ENCODE measurements at places on chromosomes 12 and 14.

GRCh38 chr12:127282786-127283565 lies 984.0 kb upstream of the TMEM132C start:
- DNase-seq: no peak

GRCh38 chr14:90979515-90979914 lies 80.9 kb downstream of the RPS6KA5 start:
- no peak for DNase-seq

GRCh38 chr14:27270716-27271115 lies 672.9 kb upstream of the NOVA1 start:
- DNase-seq: no peak

GRCh38 chr12:40569626-40570179 lies 122.5 kb upstream of the CNTN1 start:
- DNase-seq: no peak

GRCh38 chr12:12533238-12533829 lies 29.3 kb downstream of the DUSP16 start:
- DNase-seq: peak; percentile 57

- DNase-seq: no peak
Measured at GRCh38 chr14:64628940-64629408, 75.2 kb upstream of the PLEKHG3 start.

- no peak for DNase-seq
Measured at GRCh38 chr14:76412501-76412900, 36.6 kb downstream of the ESRRB start.

- DNase-seq: no peak
Measured at GRCh38 chr12:56766535-56766934, 3.4 kb downstream of the HSD17B6 start.

DNA sequence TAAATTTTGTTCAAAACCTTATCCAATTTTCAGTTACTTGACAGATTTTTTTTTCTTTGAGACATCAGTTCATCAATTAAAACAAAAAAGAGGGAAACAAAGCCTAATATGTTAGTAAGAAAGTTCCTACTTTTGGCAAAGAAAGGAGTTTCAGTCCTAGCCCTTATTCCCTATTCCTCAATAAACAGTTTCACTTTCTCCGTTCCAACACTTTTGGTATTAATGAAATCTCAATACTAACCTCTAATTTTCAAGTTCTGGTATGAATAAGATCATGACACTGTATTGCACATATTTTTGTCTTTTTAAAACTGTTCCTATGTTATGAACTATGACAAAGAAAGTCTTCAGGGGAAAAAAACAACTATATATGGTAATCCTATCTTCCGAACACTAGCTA lies 48.4 kb downstream of the RPS6KA5 start:
- no peak for DNase-seq

DNA sequence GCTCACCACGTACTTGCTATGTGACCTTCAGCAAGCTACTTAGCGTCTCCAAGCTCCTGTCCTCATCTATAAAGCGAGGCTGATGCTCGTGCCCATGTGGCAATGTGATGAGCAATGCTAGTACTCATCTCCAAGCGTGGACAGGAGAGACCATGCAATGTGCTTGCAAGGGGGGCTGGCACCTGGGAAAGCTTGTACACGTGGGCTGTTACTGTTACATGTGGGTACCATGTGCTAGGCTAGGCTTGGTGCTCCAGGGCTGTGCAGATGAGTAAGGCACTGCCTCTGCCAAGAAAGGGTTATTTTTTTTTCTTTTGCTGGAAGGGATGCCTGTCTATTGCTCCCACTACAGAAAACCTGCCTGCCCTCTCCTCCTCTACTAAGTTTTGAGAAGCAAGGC lies 46.6 kb downstream of the TSPAN11 start:
- DNase-seq: no peak

DNA sequence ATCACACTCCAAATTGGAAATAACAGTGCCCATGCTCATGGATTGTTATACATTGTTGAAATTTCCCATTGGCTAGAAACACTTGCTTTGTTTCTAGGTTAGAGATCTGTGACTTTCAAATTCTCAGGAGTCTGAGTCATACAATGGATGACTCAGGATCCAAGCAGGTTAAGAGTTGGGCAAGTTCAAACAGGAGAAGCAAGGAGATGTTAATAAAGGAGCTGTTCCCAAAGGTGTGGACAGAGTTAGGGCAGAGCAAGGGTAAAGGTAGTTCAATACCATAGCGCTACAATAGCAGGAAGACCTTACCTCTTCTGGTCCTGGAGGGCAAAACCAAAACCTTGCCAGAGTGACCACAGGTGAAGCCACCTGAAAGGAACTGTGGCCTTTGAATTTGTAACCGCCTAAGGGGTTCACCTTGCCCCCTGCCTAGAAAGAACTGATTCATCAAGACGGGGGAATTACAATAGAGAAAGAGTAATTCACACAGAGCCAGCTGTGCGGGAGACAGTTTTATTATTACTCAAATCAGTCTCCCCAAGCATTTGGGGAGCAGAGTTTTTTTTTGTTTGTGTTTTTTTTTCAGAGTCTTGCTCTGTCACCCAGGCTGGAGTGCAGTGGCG lies 4.2 kb upstream of the AMN1 start:
- DNase-seq: peak; percentile 91

DNA sequence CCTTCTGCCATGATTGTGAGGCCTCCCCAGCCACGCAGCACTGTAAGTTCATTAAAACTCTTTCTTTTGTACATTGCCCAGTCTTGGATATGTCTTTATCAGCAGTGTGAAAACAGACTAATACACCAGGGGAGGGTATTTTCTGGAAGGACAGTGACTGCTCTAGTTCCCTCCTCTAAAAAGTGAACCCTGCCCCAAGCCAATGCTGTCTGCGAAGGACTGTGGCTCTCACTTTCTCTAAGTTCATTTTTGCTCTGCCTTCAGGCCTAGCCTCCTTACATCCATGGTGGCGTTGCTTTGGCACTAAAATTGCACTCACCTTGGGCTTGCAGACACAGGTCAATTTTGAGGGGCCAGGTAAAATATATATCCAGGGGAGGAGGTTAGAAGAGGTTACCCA lies 323.0 kb downstream of the VRK1 start:
- no peak for DNase-seq

DNA sequence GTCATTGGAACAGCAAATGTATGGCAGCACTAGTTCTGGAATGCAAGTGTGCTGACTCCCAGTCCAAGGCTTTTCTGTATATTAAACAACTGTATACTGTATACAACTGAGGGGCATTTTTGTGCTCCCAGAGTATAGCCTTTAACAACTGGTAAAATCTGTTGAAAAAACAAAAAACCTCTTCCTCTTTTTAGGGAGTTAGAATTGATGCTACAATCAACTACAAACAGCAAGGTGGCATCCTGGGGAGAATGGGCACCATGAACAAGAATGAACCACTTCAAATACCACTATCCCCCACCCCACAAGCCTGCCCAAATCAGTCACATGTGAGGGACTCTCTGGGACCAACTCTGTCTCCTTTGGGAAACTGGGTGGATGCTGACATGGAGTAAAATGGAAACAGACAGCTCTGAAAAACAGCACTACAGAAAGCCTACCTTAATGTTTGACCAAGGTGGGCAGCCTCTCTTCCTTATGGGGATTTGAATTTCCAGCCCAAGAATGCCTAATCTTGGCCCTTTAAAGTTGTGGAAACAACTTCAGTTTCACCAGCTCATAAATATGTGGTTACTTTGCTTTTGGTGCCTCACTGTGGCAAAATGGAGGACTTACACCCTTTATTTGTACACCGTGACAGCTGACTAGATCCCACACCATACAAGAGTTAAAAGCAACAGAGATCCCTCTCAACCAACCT lies 7.5 kb downstream of the VTI1B start:
- no peak for DNase-seq

- DNase-seq: no peak
Measured at GRCh38 chr12:15829949-15830348, 40.8 kb upstream of the EPS8 start.

- DNase-seq: no peak
Measured at GRCh38 chr14:39015360-39015961, 87.6 kb downstream of the SEC23A start.

DNA sequence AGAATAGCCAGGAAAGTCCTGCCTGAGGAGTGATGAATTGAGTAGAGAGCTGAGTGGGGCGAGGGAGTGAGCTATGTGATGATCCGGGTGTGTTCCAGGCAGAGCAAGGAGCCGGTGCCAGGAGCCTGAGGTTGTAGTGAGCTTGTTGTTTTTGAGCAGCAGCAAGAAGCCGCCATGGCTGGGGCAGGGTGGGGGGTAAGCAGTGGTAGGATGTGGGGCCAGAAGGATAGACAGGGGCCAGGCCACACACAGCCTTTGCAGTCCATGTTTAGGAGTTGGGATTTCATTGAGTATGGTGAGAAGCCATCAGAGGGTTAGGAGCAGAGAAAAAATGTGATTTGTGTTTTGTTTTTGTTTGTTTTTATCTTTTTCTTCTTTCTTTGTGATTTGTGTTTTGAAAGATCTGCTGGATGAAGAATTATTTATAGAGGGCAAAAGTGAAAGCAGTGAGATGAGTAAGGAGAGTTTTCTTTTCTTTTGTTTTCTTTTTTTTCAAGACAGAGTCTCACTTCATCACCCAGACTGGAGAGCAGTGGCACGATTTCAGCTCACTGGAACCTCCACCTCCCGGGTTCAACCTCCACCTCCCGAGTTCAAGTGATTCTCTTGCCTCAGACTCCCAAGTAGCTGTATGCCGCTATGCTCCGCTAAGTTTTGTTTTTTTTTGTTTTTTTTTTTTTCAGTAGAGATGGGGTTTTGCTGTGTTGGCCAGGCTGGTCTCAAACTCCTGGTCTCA lies 92.3 kb upstream of the BCAT1 start:
- no peak for DNase-seq

DNA sequence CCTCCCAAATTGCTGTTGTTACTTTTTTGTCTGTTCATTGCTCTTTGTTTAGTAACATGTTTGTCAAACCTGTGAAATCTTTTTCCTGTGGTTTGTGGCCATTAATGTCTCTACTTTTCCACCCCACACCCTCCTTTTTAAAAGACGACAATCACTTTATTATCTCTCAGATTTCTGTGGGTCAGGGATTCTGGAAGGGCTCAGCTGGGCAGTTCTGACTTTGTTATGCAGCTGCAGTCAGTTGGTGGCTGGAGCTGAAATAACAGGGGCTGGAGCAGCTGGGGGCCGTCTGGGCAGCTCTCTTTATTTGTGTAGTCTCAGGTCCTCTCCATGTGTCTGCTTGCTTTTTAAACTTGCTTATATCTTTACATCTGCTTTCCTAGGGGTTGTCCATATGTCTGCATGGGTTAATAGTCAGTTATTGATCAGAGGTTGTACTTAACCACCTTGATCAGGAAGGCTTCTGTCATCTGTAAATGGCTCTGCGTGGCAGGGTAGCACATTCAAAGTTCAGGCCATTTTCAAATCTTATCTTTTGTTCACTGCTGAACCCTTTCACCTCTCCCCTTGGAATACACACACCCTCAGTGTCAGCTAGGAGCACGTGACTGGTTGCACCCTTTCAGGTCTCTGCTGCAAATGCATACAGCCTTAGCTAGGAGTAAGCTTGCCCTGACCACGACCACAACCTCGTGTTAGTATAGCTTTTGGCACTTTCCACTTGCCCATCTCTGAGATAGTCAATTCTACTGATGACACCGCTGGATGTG lies 27.9 kb downstream of the BORCS5 start:
- no peak for DNase-seq

DNA sequence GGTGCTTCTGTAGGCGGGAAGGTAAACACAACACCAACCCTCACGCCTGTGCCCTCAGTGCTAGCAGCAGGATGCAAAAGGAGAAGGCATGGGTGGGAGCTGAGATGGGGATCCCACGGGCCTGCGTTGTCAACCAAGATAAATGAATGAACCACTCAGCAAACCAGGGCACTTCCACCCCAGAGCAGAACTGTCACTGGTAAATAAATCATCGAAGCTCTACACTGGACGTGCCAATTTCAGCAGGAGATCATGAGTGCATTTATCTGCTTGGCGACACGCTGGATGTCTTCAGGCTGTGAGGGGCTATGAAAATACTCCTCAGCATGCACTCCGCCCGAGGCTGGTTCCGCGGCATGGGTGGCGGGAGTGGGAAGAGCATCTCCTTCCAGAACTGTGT lies 33.2 kb downstream of the HSPB8 start:
- DNase-seq: no peak

DNA sequence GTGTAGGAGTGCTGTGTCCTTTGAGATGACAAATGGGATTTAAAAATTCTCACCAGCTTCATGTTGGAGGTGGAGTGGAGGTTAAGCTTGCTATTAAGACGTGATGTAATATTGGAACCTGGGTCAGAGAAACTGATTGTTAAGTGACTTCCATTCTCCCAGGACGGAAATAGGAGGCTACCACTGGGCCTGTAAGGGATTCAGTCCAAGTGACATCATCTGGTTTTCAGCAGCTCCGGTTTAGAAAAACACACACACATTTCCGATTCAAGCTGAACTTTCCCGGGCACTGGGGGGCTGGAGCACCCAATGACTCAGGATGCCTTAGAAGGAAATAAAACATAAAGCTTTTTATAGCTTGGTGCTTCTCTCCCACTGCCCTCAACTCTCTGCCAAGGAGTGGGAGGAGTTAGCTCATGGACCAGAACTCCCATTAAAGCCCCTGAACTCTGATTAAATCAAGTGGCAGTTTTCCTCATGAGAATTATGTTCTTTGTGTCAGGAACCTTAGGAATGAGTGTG lies 12.4 kb downstream of the CALM1 start:
- no peak for DNase-seq

GRCh38 chr12:7994731-7995205 lies 37.7 kb upstream of the FOXJ2 start:
- DNase-seq: peak; percentile 77

DNA sequence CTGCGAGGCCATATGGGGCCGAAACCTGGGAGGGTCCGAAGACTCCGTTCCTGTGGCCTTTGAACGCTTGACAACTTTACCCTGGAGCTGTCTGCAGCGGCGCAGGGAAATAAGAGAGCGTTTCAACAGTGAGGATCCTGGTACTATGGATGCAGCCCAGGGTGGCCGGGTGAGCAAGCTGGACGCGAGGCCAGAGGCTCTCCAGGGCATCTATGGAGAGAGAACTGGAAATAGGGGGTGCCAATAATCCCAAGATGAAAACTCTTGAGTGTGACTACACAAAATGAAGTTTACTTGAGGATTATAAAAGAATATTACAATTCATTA lies 1.1 kb upstream of the ABCC9 start:
- DNase-seq: no peak

DNA sequence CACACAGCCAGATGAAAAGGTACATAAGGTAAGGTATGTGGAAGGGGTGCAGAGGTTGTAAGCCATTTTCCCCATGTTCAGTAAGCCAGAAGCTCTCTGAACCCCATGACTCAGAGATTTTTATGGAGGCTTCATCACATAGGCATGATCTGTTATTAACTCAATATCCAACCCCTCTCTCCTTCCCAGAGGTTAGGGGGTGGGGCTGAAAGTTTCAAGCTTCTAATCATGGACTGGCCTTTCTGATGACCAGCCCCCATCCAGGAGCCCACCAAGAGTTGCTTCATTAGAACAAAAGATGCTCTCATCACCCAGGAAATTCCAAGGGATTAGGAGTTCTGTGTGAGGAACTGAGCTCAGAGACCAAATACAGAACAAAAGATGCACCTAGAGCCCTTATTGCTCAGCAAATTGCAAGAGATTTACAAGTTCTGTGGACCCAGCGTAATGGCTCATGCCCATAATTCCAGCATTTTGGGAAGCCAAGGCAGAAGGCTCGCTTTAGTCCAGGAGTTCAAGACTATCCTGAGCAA lies 103.2 kb upstream of the DAAM1 start:
- DNase-seq: no peak

- DNase-seq: no peak
Measured at GRCh38 chr14:77059276-77059915, 30.9 kb upstream of the IRF2BPL start.
